ENCODE measurements at places on chromosomes 5 and 9. TPM values are rescaled to one million over a fixed set of nuclear protein-coding genes. Genes with fewer than 3 reads are reported as not detected.

The PRDM9 gene
- total RNA-seq = not detected

The LHX6 gene
- 0.83 TPM for total RNA-seq

The PTPDC1 gene
- 9.4 TPM for total RNA-seq

The NUTM2F gene
- not detected for total RNA-seq

The NR2F1 gene
- 0.36 TPM for total RNA-seq

The SH2D3C gene
- 5.1 TPM for total RNA-seq

The TERT gene
- not detected for total RNA-seq

The DMRT3 gene
- 0.33 TPM for total RNA-seq

The ALDH1A1 gene
- 42.8 TPM for total RNA-seq

The FABP6 gene
- total RNA-seq = not detected

The ST8SIA4 gene
- 1.3 TPM for total RNA-seq

The PCDHGA9 gene
- total RNA-seq = 4.0 TPM

The CCL21 gene
- total RNA-seq = 1.9 TPM

The QRFP gene
- total RNA-seq = not detected

The TAF11L5 gene
- not detected for total RNA-seq

The WWC1 gene
- not detected for total RNA-seq

The MARCOL gene
- total RNA-seq = not detected

The C6 gene
- not detected for total RNA-seq

The CD14 gene
- total RNA-seq = 15.9 TPM

The KIAA0825 gene
- total RNA-seq = 0.60 TPM

All from gastrocnemius medialis (tissue), 4 donors.